ENCODE measurements at places on chromosomes 2 and 18.
A peak's percentile ranks its signal among the peaks of the same experiment; 100 is the strongest.

GRCh38 chr2:164009756-164010337 is 274.0 kb upstream of the FIGN start:
- no peak for DNase-seq

DNA sequence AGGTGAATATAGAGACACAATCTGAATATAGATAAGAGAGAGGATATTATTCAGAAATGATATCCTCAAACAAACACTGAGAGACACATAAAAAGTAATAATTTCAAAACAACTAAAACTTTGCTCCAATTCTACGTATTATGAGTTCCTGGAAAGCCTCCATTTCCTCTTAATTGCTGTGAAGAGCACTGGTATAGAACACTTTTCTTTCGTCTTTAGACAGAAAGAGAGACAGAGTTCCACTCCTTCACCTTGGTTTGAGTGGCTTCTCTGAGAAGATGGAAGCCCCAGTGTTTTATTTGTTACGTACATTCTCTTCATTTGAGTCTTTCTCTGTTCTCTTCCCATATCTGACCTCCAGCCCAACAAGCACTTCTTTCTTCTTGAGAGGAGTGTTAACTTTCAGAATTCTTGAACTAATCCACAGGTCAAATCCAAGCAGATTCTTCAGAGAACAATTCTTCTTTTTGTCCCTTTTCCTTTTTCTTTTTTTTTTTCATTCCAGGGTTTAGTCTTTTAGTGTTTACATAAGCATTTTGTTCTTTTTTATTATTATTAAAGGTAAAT is 6.4 kb upstream of the PIK3C3 start:
- no peak for DNase-seq

GRCh38 chr2:144274131-144274530 is 245.8 kb downstream of the ZEB2 start:
- DNase-seq = no peak

GRCh38 chr18:67451960-67452359 is 64.6 kb downstream of the DSEL start:
- no peak for DNase-seq

DNA sequence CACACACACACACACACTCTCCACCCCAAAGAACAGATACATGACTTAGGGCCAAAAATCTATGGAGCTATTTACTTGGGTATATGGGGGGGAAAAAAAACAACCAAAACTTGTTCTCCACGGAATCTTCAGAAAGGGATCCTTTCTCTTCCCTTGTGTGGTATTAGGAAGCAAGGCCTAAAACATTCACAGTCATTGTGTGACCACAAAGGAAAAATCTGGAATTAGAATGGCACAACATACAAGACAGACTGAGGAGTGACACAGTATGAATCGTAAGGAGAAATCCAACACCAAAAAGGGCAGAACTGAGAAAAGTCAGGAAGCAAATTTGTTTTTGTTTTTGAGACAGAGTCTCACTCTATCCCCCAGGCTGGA is 70.3 kb downstream of the ASXL2 start:
- DNase-seq = no peak

- DNase-seq = no peak
These were observed 5.9 kb downstream of the RNF103 start for GRCh38 chr2:86617738-86618137.

- peak; percentile 62 for DNase-seq
These were observed 293.7 kb downstream of the DYSF start for GRCh38 chr2:71746946-71747501.

GRCh38 chr18:79485788-79486355 is 90.1 kb downstream of the NFATC1 start:
- peak; percentile 13 for DNase-seq

DNA sequence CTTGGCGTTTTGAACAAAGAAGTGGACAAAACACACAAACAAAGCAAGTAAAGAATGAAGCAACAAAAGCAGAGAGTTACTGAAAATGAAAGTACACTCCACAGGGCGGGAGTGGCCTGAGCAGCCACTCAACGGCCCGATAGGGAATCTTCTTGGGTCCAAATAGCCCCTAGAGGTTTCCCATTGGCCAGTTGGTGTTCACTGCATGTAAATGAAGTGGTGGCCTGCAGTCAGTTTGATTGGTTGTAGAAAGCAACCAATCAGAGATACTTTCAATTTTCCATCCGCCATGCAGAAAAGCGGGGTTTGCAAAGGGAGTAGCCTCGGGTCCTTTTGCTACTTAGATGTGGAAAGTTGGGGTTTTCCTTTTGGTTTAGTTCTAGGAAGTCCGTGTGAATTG is 31.6 kb downstream of the CYBRD1 start:
- no peak for DNase-seq

- DNase-seq = no peak
These were observed 159.0 kb upstream of the TMEM200C start for GRCh38 chr18:6054256-6054842.

GRCh38 chr2:231069379-231070054 is 12.8 kb downstream of the PSMD1 start:
- no peak for DNase-seq

GRCh38 chr18:36752929-36753865 is 75.6 kb downstream of the TPGS2 start:
- no peak for DNase-seq

DNA sequence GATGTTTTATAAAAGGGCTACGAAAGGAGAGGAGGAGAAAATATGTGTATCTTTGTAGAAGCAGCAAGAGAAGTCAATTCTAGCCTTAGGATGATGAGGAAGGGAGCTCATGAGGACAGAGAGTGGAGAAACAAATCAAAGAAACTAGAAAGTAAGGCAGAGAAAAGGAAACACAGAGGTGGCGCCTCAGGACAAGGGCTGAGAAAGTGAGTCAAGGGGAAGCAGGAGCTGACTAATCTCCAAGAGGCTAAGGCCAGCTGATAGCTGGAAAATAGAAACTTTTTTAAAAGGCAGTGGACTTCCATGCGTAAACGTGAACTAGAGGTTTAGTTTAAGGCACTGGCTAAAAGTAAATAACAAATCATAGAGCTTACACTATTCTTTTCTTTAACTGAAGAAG is 173.3 kb downstream of the ANKRD44 start:
- no peak for DNase-seq

DNA sequence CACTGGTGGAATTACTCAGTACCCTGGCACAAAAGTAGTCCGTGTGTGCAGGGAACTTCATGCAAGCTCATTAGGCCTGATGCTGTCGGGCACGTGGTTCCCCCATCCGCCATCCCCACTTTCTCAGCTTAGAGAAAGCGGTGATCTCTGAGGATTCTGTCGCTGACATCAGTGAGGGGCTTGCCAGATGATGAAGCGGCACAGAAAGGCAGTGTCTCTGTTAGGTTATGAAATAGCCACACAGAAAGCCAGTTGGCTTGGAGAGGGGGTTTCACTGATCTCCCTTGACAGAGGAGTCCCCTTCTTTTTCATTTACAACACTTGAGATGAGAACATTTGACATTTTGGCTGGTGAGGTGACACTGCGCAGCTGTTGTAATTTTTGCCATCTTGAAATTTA is 179.7 kb downstream of the FAM210A start:
- DNase-seq = no peak

GRCh38 chr2:190488516-190489233 is 45.8 kb downstream of the NEMP2 start:
- DNase-seq = no peak

- no peak for DNase-seq
These were observed 60.5 kb upstream of the TFPI start for GRCh38 chr2:187614756-187615155.

DNA sequence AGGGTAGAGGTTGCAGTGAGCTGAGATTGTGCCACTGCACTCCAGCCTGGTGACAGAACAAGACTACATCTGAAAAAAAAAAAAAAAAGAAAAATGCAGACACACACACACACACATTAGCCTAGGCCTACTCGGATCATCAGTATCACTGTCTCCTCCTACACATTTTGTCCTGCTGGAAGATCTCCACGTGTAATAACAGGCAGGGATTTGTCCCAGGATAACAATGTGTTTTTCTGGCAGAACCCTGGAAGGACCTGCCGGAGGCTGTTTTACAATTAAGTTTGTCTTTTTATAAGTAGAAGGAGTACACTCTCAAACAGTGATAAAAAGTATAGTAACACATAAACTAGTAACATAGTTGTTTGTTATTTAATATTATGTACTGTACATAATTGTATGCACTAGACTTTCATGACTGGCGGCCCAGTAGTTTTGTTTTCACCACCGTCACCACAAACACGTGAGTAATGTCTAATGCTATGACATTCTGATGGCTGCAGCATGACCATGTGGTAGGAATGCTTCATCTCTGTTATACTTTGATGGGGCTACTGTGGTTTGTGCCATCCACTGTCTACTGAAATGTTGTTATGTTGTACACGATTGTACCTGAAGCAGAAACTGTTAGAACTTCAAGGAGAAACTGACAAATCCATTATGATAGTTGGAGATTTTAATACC is 130.6 kb downstream of the ATP9B start:
- no peak for DNase-seq

- DNase-seq = no peak
These were observed 28.8 kb upstream of the GPR55 start for GRCh38 chr2:230953845-230954244.

GRCh38 chr2:232473467-232473890 is 14.2 kb downstream of the ECEL1 start:
- no peak for DNase-seq

GRCh38 chr2:180905461-180905860 is 74.9 kb upstream of the UBE2E3 start:
- no peak for DNase-seq

DNA sequence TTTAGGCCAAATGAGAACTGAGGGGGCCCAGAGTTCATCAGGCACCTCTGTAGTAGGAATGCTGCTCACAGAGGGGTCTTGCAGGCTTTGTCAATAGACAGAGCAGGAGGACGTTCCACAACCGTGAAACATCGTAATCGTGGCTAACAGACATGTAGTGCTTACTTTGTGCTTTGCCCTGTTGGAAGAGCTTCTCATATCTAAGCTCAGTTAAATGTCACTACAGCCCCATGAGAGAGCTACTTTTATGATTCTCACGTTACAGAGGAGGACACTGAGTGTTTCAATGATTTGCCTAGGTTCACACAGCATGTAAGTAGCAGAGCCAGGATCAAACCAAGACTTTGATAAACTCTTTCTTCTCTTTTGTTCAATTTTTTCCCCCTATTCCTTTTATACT is 136.6 kb downstream of the MYCN start:
- DNase-seq = no peak

GRCh38 chr2:142603759-142604158 is 273.7 kb upstream of the KYNU start:
- DNase-seq = no peak

GRCh38 chr2:33437815-33438214 is 38.6 kb upstream of the RASGRP3 start:
- no peak for DNase-seq

DNA sequence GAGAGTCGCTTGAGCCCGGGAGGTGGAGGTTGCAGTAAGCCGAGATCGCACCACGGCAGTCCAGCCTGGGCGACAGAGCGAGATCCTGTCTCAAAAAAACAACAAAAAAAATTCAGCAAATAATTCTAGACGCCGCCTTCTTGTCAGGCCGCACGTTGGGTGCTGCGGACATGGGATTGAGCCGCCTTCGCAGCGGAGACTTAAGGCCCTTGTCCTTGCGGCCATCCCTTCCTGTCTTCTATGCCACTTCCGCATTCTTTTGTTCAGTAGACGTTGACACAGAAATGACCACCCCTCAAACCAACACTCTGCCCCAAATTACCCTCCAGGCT is 15.8 kb downstream of the PTPN18 start:
- DNase-seq = no peak

GRCh38 chr2:111904726-111905474 is 6.5 kb downstream of the MERTK start:
- DNase-seq = no peak

DNA sequence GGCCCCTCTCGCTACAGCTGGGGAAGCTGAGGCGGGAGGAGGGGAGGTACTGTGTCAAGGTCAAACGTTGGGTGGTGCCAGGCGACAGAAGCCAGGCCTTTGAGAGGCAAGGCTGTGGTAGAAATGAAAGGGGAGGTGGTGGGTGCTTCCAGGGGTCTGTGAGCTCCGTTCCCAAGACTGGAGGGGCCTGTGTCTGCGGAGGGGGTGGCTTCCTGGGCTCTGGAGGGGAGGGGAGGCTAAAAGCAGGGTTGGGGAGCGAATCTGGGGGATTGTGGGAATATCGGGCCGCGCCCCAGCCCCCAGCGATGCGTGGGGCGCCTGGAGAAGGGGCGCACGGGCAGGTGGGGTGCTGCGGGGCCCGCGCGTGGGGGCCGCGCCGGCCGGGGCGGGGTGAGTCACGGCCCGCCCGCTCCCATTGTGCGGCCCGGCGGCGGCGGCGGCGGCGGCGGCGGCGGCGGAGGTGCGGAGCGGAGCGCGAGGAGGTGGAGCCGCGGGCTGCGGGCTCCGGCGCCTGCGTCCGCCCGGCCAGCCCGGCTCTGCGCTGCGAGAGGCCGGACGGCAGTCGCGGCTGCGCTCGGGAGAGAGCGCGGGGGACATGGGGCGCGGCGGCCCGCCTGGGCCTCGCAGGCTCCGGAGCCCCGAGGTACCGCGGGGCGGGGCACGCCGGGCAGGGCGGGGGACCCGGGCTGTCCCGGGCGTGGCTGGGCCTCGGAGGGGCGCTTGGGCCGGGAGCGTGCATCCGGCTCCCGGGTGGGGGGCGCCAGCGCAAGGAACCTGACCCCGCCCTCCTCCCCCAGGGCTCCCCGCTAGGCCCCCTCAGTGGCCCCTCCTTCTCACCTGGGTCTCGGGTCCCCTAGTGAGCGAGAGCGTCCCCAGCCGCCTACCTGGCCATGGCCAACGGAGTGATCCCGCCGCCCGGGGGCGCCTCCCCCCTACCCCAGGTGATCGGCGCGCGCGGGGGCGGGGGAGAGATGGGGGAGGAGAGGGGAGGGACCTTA is at the start of gene SLC4A3:
Gene SLC4A3, plus strand, starts transcription at position 528 of the 998 bp plus-strand sequence. Its CDS starts 363 bp downstream, at position 891.
- no peak for DNase-seq

GRCh38 chr2:118845522-118846441 is 1.7 kb downstream of the EN1 start:
- no peak for DNase-seq

DNA sequence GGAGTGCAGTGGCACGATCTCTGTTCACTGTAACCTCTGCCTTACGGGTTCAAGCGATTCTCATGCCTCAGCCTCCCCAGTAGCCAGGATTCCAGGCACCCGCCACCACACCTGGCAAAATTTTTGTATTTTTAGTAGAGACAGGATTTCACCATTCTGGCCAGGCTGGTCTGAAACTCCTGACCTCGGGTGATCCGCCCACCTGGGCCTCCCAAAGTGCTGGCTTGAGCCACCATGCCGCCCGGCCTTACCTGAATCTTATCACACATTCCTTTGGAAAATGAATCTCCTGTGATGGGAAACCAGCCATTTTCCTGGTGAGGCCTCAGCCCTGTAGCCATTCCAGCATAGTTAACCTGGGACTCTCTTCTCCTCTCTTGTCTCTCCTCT is 57.8 kb downstream of the HPCAL1 start:
- peak; percentile 29 for DNase-seq

GRCh38 chr18:9596226-9596625 is 18.1 kb downstream of the PPP4R1 start:
- no peak for DNase-seq

GRCh38 chr2:227125506-227125905 is 38.5 kb downstream of the COL4A4 start:
- DNase-seq = no peak

- no peak for DNase-seq
These were observed at the start of gene BOLL for GRCh38 chr2:197784956-197785941. BOLL (minus strand) TSS chr2:197785319; CDS start chr2:197781850, 3,469 bp downstream.
